Activated naive CD4-positive, alpha-beta T cell treated with anti-CD3 and anti-CD28 coated beads, Interleukin-2, amount 50 U/mL, for 16 hours (primary cell): ENCODE measurements at places on chromosomes 5 and 9.

GRCh38 chr5:55625589-55625909, 86.6 kb downstream of the SLC38A9 start:
- no peak for DNase-seq

GRCh38 chr9:131774636-131775035, 34.8 kb upstream of the RAPGEF1 start:
- DNase-seq: no peak

DNA sequence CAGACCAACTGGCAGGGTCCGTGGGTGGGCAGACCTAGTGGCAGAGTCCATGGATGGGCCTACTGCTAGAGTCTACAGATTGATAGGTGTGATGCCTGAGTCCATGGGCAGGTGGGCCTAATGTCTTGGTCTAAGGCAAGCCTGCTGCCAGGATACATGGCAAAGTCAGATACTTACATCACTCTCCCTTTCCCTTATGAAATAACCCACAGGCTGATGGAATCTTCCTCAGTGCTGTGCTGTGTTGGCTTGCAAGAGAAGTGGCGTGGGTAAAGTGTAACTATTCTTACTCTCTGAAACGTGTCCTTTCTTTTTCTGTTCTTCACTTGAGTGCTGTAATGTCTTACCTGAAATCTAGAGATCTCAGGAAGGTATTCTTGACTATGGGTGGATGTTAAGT, 67.3 kb upstream of the ADRB2 start:
- DNase-seq: no peak

DNA sequence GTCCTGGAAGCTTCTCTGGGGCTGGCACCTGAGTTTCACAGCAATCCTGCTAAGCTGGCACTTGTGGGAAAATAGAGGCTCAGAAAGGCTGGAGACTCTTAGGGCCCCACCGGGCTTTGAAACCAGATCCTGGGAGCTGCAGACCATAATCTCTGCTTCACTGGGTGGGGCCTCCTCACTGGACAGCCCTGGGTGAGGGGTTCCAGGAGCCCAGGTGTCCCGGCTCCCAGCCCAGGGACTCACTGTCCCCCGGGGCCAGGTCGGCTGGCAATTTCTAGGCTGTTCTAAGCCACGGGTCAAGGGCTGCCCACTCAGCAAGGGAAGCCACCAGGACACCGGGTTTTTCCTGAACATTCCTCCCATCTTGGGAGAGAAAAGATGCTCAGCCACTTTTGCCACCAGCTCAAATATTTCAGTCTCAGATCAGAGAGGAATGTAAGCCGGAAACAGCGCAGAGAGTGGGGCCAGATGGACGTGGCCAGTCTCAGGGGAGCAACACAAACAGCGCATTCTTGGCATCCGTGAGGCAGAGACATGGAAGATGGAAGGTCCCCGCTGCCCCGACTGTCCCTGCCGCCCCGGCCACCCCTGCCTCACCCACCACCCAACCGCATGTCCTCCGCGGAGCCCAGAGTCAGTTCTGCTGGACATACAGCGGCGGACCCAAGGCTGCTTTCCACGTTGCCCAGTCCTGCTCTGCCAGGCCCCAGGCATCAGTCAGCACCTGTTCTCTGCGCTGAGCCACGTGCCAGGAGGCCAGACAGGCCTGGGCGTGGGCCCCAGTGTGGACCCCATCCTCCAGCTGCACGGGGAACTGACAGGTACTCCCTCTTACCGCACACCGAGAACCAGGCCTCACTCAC, 72.6 kb downstream of the VAV2 start:
- DNase-seq: no peak

- no peak for DNase-seq
Measured at GRCh38 chr9:35226651-35227050, 64.8 kb downstream of the UNC13B start.

DNA sequence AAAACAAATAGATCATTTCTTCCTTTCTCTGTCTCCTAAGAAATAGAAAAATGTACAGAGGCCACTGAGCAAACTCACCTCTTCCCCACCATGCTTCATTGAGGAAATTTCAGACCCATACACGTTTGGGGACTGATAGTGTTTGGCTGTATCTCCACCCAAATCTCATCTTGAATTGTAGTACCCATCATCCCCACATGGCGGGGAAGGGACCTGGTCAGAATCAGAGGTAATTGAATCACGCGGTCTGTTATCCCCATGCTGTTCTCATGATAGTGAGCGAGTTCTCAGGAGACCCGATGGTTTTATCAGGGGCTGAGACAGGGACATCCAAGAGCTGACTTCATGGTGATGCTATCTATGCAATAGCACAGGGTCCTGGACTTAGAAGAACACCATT, 1655.8 kb downstream of the MAT2B start:
- DNase-seq: no peak

DNA sequence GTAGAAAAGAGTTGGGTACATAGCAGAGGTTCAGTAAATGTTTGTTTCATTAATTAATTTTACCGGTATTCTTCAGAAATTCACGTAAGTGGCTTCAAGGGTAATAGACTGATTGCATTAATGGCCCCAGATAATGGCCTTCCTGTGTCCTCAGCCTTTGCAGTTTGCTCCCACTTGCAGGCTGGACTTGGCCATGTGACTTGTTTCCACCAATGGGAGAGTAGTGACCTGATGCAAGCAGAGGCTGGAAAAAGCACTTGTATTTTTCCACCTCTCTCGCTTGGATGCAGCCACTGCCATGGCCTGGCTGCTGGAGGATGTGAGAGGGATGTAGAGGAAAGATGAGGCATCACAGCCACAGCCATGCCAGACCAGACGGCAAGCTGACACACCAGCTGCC, 480.9 kb downstream of the CDK5RAP2 start:
- DNase-seq: no peak

DNA sequence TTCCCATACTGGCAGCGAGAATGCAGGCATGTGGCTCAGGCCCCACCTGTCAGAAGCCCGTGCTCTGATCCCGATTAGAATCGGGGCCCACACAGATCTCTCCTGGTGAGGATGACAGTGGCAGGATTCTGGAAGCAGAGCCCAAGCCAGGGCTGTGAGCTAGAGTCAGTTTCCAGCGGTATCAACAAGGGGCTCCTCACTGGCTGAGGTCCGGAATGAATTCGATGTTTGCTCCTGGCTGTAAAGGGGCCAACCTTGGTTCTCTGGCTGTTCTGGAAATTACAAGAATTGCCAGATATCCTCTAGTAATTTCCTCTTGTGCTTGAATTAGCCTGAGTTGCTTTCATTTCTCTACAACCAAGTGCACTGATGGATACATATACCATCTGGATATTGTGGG, 129.1 kb upstream of the SPRY4 start:
- DNase-seq: no peak

DNA sequence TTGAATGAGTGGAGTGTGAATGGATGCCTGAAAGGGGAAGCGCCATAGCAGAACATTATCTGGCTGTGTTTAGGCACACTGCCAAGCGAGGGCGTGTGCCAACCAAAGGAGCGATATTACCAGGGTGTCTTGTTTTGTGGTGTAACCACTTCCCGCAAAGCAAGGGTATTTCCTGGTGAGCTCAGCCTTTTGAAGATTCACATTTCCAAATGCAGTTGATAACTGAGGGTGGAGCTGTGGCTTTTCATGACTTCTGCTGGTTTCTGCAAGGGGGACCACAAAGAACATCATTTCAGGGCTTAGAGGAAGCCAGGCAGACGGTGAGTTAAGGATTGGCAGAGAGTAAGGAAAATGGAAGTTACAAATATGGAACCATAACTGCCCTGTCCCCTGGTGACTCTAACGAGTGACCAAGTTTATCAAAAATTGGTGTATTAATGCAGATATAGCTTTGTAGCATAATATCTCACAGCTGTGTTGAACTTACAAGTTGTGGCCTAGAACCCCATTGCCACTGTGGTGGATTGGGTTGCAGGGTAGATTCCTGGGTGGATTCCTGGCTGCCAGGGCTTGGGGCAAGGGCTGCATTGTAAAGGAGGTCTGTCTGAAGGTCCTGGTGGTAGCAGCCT, 71.4 kb downstream of the RALGPS1 start:
- DNase-seq: peak; percentile 82

GRCh38 chr5:114120166-114120565, 241.7 kb upstream of the KCNN2 start:
- no peak for DNase-seq

DNA sequence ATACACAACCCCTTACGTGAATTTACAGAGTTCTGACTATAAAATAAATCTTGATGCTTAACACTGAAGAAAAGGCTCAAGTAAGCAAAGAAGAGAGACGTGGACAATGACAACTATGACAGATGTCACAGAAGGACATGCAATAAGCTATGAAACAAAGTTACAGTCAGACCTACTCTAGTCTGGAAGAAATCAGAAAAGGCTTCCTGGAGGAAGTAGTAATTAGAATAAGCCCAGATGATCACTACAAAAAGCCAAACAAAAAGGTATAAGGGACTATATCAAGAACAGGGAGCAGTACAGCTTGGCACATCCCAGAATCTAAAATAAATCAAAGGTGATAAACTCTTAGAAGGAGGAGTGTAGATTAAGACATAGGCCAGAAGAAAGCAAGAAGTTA, 6.3 kb downstream of the FNIP1 start:
- no peak for DNase-seq

DNA sequence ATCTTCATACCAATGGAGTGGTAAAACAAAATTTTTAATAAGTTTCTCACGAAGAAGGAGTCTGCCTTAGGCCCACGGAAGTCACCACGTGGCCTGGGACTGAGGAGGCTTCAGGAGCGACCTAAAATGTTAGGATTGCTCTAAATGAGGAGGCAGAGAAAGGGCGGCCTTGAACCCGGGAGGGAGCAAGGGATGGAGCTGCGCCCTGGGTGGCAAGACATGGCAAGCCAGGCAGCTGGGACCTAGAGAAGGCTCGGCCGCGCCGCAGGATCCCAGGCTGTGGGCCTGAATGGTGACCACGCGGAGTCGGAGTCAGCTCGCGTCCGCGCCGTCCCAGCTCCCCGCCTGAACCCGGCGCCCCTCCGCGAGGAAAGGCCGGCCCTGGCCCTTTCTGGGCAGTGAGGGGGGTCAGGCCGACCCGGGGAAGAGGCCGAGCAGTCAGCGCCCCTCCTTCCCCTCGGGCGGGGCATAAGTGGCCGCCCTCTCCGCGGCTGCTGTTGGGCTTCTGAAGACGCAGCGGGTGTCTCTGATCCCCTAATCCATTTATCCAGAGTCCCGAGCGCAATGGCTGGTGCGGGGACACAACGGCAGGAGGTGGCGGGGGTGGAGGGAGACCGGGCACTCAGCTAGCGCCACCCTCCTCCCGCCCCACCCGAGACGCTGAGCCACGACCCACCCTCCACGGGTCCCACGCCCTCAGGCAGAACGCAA, 10.6 kb downstream of the IRX1 start:
- DNase-seq: no peak

- peak; percentile 45 for DNase-seq
Measured at GRCh38 chr5:180832638-180833068, 28.4 kb downstream of the ZFP62 start.

DNA sequence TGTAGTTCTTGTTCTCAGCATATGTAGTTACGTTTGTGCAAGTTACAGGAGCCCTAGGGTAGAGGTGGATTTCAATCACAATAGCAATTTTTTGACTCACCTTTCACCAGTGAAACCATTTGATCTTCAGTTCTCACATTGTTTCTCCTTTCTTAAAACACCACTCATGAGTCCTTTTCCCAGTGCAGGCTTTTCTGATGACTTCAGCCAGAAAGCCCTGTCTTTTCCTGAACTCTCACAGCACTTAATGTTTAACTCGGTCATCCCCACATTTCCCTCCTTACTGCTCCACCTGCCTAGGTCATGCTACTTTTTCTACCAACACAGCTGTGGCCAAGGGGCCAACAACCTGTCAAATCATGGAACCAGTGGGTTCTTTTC, 37.9 kb downstream of the ARHGEF28 start:
- no peak for DNase-seq

- DNase-seq: no peak
Measured at GRCh38 chr5:143682929-143683386, 129.0 kb upstream of the HMHB1 start.

- no peak for DNase-seq
Measured at GRCh38 chr5:30343707-30344106, 849.8 kb upstream of the CDH6 start.

DNA sequence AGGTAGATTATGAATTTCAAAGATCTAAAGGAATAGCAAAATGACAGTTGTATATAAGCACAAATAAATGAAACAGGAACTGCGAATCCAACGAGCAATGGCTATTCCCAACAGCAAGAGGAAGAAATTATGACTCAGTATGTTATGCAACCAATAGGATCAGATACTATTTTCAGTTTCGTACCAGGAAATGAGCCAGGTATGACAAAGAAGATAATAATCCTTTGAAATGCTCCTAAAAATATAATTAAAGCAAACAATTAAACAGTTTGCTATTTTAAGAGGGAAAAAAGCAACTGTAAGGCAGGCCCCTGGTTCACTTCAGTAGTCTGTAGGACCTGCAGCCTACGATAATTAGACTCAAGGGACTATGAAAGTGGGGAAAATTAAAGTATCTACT, 58.9 kb downstream of the AUH start:
- DNase-seq: no peak

- DNase-seq: no peak
Measured at GRCh38 chr5:132474131-132474723, 16.3 kb downstream of the IRF1 start.

GRCh38 chr9:114910541-114910940, 19.9 kb downstream of the TNFSF8 start:
- DNase-seq: no peak

GRCh38 chr9:70910598-70910997, 210.8 kb downstream of the TRPM3 start:
- DNase-seq: no peak

DNA sequence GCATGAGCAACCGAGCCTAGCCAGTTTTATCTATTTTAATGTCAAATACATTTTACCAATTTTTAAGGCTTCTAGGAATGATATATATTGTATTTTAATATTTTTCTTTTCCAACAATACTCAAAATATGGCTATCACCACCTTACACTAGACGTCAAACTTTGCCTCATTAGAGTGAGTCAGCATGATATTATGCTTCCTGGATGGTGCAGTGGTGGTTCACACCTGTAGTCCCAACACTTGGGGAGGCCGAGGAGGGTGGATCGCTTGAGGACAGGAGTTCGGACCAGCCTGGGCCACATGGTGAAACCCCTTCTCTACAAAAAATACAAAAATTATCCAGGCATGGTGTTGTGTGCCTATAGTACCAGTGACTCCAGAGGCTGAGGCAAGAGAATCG, 7.3 kb upstream of the CDC14B start:
- DNase-seq: no peak

GRCh38 chr9:85258236-85258635, 483.5 kb downstream of the AGTPBP1 start:
- no peak for DNase-seq

DNA sequence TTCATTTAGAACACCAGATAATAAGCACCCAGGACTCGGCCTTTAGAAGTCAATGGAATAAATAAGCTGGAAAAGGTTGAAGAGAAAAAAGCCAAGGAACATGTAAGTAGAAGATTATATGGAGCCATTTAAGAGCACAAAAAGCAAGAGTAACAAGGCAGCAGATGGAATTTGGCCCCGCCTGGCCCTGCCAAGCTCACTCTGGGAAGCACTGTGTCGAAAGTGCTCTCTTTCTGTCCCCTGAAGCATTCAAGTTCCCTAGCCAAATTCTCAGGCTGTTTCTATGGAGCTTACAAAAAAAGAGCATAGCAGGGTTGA, 73.0 kb upstream of the GPR151 start:
- DNase-seq: no peak

GRCh38 chr9:71721855-71722254, 46.5 kb downstream of the CEMIP2 start:
- DNase-seq: no peak
